HepG2 (cell line): ENCODE measurements at places on chromosomes 1 and 21. TPM values are rescaled to one million over a fixed set of nuclear protein-coding genes. Genes with fewer than 3 reads are reported as not detected.

The TDRD5 gene
- not detected in 2 replicates for total RNA-seq

- no peak overlapping the region for H3K4me3 ChIP-seq
- no peak overlapping the region for H3K27ac ChIP-seq
- H3K36me3 ChIP-seq: no peaks in the 10 kb centered on the region
- H3K27me3 ChIP-seq: no peaks in the 10 kb centered on the region
- H3K4me1 ChIP-seq: peaks cover 7% of the 10 kb centered on the region
These were observed 51.4 kb downstream of the ZBTB18 start for GRCh38 chr1:244102468-244102867.

The TNFRSF14 gene
- 6.2 and 11.9 TPM in 2 replicates for total RNA-seq

The PADI2 gene
- total RNA-seq: not detected in 2 replicates

- H3K4me1 ChIP-seq: no peaks in the 10 kb centered on the region
- no peak overlapping the region for H3K27ac ChIP-seq
- no peaks in the 10 kb centered on the region for H3K36me3 ChIP-seq
These were observed 570.3 kb downstream of the LMO4 start for GRCh38 chr1:87899017-87899416.

DNA sequence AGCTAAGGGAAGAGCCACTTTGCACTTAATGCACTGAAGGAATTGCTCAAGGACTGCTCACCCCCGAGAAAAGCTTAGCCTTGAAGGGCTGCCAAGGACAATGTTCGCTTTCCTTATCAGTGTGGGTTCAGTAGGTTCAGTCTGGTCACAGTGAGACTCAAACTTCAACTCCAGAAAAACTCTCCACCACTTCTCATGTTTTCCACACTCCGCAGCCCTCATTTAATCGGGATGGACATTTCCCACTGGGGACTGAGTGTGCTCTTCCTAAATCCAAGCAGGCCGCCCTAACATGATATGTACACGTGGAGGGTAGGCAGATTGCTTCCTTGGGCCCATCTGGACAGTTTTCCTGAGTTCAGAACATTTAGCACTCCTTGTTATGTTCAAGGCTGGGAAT, 19.5 kb downstream of the SUSD4 start:
- DNase-seq: no peak
- no peaks in the 10 kb centered on the region for H3K4me1 ChIP-seq
- no peaks in the 10 kb centered on the region for H3K36me3 ChIP-seq
- no peak overlapping the region for H3K4me3 ChIP-seq
- peaks cover 8% of the 10 kb centered on the region; the same call in 2 of the 3 replicates for H3K27me3 ChIP-seq
